ENCODE measurements at places on chromosomes 13 and 19.
A peak's percentile ranks its signal among the peaks of the same experiment; 100 is the strongest.

- no peak for DNase-seq
Measured at GRCh38 chr13:66700117-66700601, 530.0 kb downstream of the PCDH9 start.

GRCh38 chr13:46137627-46138317 is 32.9 kb upstream of the CPB2 start:
- no peak for DNase-seq

DNA sequence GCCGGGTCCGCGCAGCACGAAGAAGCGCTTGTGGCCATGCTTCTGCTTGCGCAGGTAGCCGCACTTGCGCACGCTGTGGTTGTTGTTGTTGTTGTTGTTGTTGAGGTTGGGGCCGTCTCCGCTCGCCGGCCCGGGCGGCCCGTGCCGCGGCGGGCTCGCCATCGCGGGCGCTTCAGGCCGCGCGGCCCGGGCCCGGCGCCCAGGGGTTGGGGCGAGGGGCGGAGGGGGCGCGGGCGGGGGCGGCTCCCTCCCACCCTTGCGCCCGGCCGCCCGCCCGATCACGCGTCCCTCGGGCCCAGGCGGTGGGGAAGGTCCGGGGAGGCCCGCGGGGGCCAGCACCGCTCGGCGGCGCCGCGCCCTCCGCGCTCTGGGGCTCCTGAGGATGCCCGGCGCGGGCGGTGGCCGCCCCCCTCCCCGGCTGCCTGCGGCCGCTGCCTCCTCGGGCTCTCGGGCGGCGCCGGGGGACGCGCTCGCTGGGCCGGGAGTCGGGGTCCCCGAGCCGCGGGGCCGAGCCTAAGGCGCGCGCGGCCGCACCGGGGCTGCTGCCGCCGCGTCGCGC is 412 bp downstream of the IRS2 start:
- no peak for DNase-seq

DNA sequence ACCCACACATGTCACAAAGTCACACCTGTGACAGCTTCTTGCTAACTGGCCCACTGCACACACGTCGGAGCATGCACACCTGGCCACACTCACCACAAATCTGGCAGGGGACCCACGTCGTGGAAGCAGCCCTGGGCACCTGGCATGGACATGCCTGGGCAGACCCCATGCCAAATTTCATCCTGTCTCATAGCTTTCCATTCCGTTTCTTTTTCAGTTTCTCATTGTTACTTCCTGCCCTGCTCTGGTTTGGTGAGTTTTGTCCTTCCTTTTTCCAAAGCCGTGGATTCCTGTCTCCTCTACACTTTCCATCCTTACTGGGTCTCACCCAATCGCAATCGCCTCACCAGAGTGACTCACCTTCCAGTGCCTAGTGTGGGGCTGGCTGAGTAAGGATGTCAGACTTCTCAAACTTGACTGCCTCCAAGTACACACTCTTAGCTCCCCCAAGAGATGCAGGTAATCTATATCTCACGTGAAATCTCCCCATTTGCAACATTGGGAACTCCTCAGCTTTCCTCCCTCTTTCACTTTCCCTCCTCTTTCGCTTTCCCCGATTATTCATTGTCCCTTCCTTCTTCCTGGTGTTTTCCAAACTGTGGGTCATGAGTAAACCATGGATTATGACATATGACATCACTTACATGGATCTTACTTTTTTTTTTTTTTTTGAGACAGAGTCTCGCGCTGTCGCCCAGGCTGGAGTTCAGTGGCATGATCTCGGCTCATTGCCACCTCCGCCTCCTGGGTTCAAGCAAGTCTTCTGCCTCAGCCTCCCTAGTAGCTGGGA is 1.6 kb upstream of the BBC3 start:
- no peak for DNase-seq

- DNase-seq, result no peak
Measured at GRCh38 chr13:98761126-98761985, 8.9 kb upstream of the SLC15A1 start.

- peak; percentile 58 for DNase-seq
Measured at GRCh38 chr19:2455851-2456570, 748 bp downstream of the LMNB2 start.

Measured in femur (tissue), 1 donor.